ENCODE measurements at places on chromosomes 12 and 14.

DNA sequence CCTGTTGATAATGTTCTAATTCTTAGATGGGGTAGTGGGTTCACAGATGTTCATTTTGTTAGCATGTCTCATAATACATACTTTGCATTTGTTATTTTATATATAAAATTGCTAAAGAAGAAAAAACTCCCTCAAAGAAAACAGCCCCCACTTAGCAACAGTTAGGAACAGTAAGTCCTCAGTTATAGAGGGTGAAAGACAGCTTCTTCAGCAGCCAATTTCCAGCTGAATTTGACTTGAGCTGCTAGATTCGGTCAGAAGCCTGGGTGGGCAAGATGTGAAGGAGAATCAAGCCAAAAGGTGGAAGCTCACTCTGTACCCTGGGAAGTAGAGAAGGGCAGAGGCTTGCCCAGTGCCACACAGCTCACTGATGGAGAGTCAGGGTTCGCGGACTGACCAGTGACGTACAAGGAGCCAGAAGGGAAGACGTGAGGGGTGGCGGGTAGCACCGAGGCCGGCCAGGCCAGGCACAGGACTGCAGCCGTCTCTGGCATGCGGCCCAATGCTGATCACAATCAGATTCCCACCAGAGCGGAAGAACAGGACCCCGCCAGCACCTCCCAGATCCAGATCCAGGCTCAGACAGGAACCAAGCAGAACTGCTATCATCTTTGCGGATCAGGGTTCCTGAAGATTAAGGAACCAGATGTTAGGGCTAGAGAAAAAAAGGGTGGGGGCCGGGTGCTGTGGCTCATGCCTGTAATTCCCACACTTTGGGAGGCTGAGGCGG, 30.4 kb upstream of the VWF start:
- no peak for DNase-seq

GRCh38 chr14:69350892-69351291, 47.2 kb downstream of the ERH start:
- no peak for DNase-seq

- DNase-seq, result no peak
These were observed 332.5 kb downstream of the NPAS3 start for GRCh38 chr14:33271216-33271615.

GRCh38 chr14:59415836-59416602, 49.2 kb downstream of the GPR135 start:
- DNase-seq, result no peak

DNA sequence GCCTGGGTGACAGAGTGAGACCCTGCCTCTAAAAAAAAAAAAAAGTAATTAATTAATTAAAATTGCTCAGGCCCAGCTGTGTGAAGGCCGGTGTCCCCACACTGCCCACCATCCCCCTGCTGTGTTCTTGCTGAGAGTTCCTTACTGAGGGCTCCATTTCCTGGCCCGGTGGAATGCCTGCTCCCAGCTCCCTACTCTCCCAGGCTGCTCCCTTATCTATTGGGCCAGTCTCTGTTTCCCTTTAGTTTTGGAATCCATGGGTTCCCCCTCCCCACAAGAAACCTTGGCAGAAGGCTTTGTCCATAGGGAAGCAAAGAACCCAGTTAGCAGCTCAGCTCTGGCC, 19.0 kb downstream of the MLXIP start:
- DNase-seq, result no peak

DNA sequence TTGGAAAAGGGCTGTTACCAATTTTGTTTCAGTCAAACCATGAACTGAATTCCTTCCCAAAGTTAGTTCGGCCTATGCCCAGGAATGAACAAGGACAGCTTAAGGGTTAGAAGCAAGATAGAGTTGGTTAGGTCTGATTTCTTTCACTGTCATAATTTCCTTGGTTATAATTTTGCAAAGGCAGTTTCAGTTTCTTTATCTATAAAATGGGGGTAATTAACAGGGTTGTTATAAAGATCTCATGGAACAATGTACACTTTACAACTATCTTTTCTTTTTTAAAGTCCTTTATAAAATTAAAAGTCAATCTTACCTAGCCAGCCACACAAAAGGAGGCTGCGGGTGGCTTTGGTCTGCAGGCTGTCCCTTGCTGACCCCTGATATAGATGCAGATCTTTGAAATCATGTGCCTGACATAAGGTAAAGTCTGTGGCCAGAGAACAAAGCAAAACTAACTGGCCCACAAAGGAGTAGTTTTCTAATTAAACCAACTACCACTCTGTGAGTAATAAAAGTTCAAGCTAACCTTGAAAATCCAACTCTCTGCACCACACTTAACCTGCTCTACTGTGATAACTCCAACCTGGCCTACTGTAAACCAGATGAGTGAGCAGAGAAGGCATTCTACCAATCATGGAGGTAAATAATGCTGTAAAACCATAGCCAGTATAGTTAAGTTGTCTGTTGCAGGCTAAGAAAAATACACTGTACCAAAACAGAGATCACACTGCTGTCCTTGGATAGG, 49.5 kb downstream of the SLC38A1 start:
- no peak for DNase-seq

GRCh38 chr12:56110571-56110970, 5.9 kb upstream of the RPL41 start:
- no peak for DNase-seq

DNA sequence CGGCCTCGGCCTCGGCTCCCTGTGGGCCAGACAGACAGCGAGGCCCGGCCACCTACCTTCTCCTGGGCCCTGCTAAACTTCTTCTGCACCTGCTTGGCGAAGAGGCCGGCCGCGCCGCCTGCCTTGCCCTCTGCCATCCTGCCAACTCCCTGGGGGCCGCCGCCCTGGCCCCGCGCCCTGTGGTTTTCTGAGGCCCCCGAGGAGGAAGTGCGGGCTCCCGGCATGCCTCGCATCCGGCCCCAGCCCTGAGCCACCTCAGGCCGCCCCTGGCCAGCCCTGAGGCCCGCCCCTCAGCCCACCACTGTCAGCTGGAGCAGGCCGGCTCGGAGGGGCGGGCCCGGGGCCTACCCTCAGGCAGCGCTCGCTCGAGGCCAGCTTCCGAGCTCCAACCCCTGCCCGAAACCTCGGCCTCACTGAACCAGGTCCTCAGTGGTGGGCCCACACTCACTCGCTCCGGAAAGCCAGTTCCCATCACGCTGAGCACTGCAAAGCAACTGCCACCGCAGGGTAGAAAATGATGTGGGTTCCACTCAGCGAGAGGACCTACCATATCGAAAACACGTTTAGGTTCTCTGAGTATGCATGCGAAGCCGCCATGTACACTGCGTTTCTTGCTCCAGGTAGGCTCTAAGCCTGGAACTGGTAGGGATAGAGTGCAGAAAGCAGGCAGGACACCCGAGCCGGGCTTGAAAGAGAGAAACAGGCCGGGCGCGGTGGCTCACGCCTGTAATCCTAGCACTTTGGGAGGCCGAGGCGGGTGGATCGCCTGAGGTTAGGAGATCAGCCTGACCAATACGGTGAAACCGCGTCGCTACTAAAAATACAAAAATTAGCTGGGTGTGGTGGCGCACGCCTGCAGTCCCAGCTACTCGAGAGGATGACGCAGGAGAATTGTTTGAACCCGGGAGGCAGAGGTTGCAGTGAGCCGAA, at the start of gene BIN2:
Gene BIN2, minus strand, starts transcription at position 209 of the 930 bp plus-strand sequence. Its CDS starts 72 bp downstream, at position 137.
- DNase-seq, result no peak

GRCh38 chr14:87233266-87233665, 759.7 kb downstream of the GALC start:
- DNase-seq, result no peak

DNA sequence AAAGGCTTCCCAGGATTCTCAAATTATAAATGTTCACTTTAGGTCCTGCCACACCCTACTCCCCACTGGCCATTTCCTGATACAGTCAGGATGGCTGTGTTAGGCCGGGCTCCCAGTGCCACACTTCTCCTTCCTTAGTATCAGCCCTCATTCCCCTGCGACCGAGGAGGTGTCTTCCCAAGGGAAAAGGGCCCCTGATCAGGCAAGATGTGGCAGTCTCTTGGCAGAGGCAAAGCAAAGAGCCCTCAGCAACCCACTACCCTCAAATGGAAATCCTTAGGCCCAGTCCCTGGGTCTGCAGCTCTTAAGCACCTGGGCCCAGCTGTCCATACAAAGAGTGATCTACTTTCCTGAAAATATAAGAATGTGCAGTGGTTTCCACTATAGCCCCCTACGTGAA, 96.5 kb upstream of the VASH1 start:
- no peak for DNase-seq

GRCh38 chr14:72619111-72619571, 274.8 kb downstream of the DPF3 start:
- DNase-seq, result no peak

DNA sequence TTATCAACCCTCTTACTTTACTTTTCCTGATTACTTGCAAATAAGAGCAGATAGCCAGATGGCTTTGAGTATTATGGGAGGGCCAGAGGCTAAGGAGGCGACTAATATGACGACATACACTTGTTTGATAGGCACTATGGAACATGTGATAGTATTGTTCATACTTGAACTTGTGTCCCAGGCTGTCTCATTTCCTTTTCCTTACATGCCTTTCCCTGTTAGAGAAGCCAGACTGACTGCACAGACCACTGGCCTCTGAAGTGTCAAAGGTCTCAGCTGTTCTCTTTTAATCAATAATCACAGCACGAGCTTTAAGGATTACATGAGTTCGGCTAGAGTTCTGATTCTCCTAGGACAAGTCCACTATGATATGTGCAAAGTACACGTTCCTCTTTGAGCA, 326.0 kb downstream of the PRKD1 start:
- DNase-seq, result no peak

GRCh38 chr14:94378527-94379290, 9.7 kb downstream of the SERPINA1 start:
- DNase-seq, result no peak

DNA sequence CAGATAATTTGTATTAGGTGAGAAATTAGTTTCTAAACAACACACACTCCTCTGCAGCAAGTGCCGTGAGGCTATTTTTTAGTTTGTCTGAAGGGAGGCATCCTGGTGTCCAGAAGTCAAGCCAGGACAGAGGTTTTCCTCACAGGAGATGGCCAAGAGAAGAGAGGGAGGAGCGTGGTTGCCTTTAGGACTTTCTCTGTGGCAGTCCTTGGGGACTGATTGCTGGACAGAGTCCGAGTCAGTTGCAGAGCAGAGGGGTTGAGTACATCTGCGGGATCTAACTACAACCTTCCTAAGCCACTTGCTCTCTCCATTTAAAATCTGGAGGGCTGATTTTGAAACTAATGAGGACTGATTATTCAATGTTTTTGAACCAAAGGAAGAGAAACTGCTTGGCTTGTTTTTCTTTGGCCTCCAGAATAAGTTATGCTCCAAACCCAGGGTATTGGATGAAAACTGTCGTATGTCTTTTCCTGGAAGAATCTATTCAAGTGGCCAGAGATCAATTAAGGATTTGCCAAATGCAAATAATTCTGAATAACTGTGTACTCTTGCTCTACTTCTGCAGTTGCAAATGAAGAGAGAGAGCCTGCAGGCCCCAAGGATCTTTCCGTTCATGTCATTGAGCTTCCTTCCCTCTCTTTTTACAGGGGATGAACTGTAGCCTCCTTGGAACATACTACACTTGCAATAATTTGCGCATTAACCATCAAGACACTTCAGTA, 1.2 kb downstream of the SLCO1C1 start:
- peak; percentile 31 for DNase-seq

DNA sequence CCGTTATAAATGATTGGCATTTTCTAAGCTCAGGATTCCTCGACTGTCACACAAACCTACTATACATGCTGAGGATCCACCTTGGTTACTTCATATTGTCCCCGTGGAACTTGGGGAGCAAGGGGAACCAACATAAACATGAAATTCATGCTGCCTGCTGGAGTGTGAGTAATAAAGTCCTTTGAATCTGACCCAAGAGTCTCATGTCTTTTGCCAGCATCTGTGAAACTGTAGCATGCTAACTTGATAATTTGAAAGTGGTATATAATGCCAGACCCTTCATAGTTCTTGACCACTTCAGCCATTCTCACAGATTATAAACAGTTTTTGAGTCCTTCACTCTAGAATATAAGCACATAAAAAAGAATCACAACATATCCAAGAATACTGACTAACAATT, 17.1 kb downstream of the SLC35F4 start:
- no peak for DNase-seq

DNA sequence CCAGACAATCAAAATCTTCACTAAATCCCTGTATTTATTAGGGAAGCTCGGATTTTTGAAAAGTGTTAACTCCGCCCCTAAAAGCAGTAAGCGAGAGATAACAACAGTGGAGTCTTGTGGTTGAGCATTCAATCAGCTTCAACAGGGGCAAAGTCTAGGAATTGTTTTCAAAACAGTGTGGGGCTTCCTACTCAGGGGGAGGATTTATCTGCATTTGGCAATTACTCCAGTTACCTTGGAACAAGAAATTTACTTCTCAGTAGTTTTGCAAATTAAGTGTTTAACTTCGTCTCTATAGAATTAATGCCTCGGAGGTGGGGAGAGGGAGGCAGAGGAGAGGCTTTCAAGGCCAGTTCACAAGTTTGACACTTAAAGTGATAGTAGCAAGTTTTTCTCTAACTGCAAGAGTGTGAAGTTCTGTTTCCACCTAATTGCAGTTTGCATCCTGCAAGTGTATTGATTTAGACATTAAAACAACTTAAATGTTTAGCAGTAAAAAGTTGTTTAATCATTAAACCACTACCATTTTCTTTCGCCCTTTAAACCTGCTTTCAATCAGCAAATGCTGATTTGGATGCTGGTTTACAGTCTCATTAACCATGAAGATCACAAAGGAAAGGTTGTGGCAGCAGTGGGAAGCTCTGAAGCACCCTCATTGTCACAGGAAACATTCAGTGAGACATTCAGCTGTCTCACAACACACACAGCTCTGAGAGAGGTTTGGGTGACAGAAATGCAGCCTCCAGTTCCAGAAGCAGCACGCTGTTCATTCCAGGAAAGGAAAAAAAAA, 102.0 kb downstream of the HMGA2 start:
- DNase-seq, result no peak

- no peak for DNase-seq
These were observed 53.7 kb downstream of the GALNT4 start for GRCh38 chr12:89470741-89471509.

GRCh38 chr12:8912914-8913313, 1.4 kb upstream of the PHC1 start:
- no peak for DNase-seq

DNA sequence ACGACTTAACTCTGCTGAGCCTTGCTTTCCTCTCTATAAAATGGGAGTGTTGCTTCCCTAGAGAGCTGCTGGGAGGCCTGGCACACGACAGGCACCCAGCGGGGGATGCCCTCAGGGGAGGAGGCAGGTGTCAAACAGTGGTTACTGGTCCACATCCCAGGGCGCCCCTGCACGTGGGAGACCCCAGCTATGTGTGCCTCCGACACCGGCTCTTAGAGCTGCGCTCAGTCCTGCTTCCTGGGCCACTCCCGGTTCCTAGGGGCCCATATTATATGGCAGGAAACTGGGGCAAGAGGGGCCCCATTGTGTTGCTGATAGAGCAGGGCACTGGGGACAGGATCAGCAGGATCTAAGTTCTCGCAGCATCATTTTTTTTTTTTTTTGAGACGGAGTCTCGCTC, 47.3 kb downstream of the CHGA start:
- DNase-seq, result no peak

DNA sequence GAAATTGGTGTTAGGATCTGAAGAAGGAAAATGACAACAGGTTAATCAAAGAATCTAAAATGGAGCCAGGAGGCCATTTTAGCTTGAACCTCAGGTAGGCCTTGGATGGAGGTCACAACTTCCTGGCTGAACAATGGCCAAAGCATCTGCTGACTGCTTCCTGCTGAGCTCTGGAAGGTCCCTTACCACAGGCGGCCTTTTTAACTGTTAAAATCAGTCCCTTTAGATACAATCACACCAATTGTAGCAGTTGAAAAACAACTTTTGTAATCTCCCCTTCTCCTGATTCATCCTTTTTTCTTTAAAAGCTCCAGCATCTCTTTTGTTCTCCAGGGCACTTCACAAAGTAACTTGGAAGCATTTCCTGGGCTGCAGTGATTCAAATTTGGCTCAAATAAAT, 388.8 kb downstream of the PDZRN4 start:
- DNase-seq, result no peak

Measured in anterior cingulate cortex (tissue), 58 donors.